Thoracic aorta endothelial cell (primary cell): ENCODE measurements at places on chromosomes 3 and 15. TPM values are rescaled to one million over a fixed set of nuclear protein-coding genes. Genes with fewer than 3 reads are reported as not detected.

Gene ANKRD34C
- not detected in 2 replicates for total RNA-seq

Gene MKRN2OS
- not detected in 2 replicates for total RNA-seq

Gene MOBP
- total RNA-seq: 0.07 and 0.13 TPM in 2 replicates

Gene FEZF2
- total RNA-seq: not detected in 2 replicates

Gene APEH
- total RNA-seq: 76.9 and 81.3 TPM in 2 replicates

Gene ROPN1
- total RNA-seq: not detected in 2 replicates

Gene HLTF
- 40.3 and 43.6 TPM in 2 replicates for total RNA-seq

Gene GPR149
- total RNA-seq: not detected in 2 replicates

Gene BOC
- 0.40 and 0.86 TPM in 2 replicates for total RNA-seq

Gene CPLX3
- not detected in 2 replicates for total RNA-seq
